ENCODE measurements at places on chromosomes 7 and 10.

- DNase-seq, result peak; percentile 36
Observed at GRCh38 chr7:24724451-24725190, 32.6 kb downstream of the GSDME start.

DNA sequence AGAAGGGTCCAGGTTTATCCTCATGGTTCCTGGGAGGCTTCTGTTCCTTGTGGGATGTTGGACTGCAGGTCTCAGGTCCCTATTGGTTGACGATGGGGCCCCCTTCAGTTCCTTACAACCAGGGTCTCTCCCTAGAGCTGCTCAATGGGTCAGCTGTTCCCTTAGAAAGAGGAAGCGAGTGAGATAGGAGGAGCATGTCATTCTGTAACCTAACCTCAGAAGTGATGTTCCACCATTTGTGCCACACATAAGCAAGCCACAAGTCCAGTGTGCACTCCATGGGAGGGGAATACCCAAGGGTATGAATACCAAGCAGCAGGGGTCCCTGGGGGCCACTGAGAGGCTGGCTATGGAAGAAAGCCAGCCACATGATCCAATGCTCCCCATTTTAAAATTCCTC lies 192.7 kb downstream of the GATA3 start:
- DNase-seq, result no peak

DNA sequence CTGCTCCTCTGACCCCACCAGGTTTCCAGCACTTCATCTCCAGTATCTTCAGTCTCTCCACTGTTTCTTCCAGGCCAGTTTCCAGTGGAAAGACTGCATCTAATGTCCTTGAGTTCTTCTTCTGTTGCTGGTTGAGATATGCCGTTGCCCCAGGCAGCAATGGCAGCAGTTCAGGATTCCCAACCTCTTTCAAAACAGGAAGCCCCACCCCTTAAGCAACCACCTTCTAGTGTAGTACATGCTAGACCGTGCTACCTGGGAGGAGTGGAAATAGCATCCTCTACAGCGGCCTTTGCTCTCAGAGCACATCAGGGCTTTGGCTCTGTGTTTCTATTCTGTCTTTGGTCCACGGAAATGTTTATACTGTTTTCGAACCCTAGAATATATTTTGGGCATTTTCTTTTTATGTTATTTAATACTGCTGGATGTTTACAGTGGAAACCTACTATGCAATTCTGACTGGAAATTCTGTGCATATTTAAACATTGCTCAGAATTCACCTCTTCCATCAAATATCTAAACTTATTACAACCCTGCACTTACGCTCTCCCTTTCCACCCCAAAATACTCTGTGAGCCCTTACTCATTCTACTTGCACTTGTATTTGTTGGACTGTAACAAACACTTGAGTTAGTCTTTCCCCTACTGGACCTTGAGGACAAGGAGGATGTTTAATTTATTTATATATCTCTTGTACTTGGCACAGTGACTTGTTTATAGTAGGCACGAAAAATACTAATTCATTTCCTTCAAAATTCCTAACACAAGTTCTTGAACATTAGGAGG lies 8.5 kb upstream of the BPGM start:
- DNase-seq, result peak; percentile 70

DNA sequence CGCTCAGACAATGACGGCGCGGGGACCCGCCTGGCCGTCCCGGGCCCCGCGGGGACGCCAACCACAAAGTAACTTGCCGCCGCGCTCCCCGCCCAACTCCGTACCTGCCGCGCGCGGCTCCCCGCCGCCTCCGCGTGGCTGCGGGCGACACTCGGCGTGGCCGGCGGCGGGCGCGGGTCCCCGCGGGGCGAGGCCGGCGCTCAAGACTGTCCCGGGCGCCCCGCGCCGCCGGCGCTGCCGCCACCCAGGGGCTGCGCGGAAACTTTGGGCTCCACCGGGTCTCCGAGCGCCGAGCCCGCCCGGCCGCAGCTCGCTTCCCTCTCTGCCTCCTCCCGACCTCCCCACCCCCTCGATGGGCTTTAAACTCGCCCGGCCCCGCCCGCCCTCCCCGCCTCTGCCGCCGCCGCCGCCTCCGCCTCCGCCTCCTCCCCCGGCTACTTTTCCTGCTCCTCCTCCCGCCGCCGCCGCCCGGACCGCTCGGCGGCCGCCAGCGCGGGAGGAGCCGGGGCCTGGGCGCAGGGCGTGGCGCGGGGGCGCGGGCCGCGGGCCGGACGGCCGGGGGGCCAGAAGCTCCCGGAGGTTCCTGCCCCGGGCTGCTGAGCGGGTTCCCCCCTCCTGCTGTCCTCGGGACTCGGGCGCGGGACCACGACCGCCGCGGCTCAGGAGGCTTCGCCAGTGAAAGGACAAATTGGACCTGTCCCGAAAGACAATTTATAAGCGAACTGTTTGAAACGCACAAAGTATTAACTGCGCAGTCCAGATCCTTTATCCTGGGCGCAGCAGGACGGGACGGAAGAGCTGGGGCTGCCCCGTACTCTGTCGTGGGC lies 10.6 kb upstream of the GRB10 start:
- DNase-seq, result peak; percentile 85

DNA sequence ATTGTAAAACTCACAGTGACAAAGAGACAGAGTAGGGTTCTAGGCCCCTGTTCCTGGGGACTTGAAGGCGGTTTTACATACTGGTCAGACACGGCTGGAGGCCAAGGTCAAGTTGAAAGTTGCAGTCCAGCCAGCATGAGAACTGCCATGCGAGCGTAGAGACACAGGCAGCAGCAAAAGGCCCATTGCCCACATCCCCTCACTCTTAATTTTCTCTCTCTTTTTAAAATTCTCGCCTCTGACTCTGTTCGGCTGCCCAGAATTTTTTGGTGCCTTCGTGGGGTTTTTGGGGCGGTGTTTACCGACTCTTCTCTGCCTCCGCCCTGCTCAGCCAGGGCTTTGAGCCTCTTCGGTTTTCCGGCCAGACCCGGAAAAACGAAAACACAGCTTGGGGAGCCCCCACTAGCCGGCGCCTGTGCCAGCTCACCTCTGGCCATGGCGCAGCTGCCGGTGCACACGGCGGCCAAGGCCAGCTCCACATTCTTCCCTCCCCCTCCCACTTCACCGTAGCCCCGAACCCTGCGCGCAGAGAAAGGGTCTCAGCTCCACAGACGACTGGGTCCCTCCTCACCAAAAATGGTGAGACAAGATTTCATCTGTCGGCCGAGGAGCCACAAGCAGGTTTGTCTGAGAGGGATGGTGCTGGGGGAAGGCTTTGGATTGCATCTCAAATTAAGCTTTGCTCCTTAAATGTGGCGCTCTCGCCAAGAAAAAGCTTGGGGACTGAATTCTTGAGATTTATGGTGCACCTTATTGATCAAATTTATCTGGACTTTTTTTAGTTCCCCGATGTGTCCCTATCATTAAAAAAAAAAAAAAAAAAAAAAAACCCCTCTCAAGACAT lies 2.3 kb upstream of the HOXA13 start:
- DNase-seq, result peak; percentile 53

- DNase-seq, result peak; percentile 85
Observed at GRCh38 chr7:30671793-30672465, 10.3 kb downstream of the CRHR2 start.

Data from islet precursor cell (in vitro differentiated cells).